CD4-positive, alpha-beta T cell (primary cell): ENCODE measurements at places on chromosomes 11 and 22.

GRCh38 chr11:1827095-1827813 is 7.5 kb upstream of the SYT8 start:
- H3K27me3 ChIP-seq, result peaks cover 5% of the 10 kb centered on the region
- H3K36me3 ChIP-seq, result no peaks in the 10 kb centered on the region
- peaks cover 4% of the 10 kb centered on the region for H3K4me1 ChIP-seq
- no peak for DNase-seq

- no peaks in the 10 kb centered on the region for H3K36me3 ChIP-seq
- peaks cover 4% of the 10 kb centered on the region for H3K27me3 ChIP-seq
- peaks cover 16% of the 10 kb centered on the region for H3K4me1 ChIP-seq
- DNase-seq, result no peak
- H3K27ac ChIP-seq, result no peak overlapping the region
Measured at GRCh38 chr22:35611200-35611890, 5.8 kb downstream of the MB start.

DNA sequence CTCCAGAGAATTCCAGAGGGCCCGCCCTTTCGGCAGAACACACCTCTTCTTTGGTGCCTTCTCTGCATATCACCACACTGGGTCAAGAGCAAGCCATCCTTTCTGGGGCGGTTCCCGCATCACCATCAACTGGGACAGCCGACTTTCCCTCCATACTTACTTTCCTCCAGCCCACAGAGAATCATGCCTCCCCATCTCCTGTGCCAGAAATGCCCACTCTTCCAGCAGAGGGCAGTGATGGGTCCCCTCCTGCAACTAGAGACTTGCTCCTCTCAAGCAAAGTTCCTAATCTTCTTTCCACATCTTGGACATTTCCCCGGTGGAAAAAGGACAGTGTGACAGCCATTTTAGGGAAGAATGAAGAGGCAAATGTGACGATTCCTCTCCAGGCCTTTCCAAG is 157.7 kb downstream of the C11orf91 start:
- H3K27me3 ChIP-seq, result peaks cover 3% of the 10 kb centered on the region
- no peak overlapping the region for H3K4me3 ChIP-seq

DNA sequence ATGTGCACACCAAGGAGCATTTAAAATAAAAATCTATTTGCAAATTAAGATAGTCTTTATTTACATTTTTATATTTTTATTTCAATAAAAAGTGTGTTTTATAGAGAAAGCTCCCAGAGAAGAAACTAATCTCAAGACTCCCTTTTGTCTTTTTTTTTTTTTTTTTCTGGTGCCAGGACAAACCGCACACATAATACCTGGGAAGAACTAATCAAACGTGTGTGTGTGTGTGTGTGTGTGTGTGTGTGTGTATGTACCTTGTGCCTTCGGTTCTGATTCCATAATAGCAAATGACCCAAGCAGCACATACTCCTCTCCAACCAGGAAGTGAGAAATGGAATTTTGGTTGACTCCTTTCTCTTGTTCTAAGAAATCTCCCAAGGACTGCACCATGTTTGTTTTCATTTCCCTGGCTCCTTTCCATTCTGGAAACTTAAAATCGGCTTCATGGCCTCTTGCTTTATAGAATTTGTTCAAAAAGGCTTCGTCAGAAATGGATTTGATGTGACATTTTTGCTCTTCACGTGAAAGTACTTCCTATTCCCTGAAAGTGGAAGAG is 65.3 kb downstream of the ST3GAL4 start:
- H3K27me3 ChIP-seq, result peaks cover 4% of the 10 kb centered on the region
- no peaks in the 10 kb centered on the region for H3K36me3 ChIP-seq
- peaks cover 10% of the 10 kb centered on the region for H3K4me1 ChIP-seq
- no peak overlapping the region for H3K4me3 ChIP-seq

- H3K4me1 ChIP-seq, result peaks cover 26% of the 10 kb centered on the region
- no peak for DNase-seq
- no peak overlapping the region for H3K4me3 ChIP-seq
- H3K27me3 ChIP-seq, result no peaks in the 10 kb centered on the region
- H3K36me3 ChIP-seq, result no peaks in the 10 kb centered on the region
Measured at GRCh38 chr22:38882972-38883622, 11.1 kb upstream of the CBX6 start.

DNA sequence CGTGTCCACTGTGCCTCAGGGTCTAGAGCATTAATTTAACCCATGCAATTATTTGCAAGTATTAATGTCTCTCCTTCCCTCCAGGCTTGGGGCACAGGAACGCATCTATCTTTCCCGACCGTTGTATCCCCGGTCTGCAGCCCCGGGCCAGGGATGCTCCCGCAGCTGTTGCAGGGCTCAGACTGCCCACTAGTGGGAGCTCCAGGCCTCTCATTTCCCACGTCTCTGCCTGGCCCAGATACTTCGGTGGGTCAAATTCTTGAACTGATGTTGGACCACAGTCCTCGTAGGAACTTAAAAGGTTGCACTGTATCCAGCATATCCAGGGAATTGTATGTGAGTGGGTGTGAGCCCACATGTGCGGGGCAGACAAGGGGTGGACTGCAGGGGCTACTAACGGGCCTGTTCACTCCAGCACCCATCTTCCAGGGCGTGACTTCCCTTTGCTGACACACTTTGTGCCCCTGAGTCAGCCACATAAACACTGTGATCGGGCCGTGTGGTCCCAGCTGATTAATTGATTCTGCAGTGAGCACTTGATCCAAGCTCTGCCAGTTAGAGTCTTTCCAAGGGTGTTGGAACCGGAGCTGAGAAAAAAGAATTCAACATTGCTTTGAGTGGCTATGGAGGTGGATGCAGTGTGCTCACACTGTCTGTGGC is 451.3 kb downstream of the TBC1D22A start:
- no peaks in the 10 kb centered on the region for H3K27me3 ChIP-seq
- no peak overlapping the region for H3K4me3 ChIP-seq
- no peaks in the 10 kb centered on the region for H3K4me1 ChIP-seq

GRCh38 chr11:100820621-100821020 is 133.5 kb downstream of the ARHGAP42 start:
- DNase-seq, result no peak
- no peaks in the 10 kb centered on the region for H3K27me3 ChIP-seq
- no peaks in the 10 kb centered on the region for H3K36me3 ChIP-seq
- no peak overlapping the region for H3K27ac ChIP-seq

DNA sequence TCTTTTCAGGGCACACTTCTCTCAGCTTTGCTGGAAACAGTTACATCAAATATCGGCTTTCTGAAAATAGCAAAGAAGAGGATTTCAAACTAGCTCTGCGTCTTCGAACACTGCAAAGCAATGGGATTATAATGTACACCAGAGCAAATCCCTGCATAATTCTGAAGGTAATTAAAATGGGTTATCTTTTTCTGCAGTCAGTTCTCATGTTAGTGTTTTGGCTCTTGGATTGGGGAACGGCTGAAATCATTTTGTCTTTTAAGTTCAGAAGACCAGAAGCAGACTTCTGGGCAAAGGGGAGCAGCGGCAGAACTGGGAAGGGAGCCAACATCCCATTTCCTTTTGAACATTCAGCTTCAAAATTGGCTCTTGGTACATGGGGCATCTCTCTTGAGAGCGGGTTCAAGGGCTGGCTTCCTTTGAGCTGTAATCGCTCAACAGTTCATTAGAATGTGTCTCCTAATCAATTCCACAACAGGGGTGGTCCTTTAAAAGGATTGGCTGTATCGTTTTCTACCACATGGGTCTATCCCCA is 110.2 kb upstream of the MTNR1B start:
- DNase-seq, result no peak
- no peaks in the 10 kb centered on the region for H3K27me3 ChIP-seq
- no peak overlapping the region for H3K27ac ChIP-seq
- no peak overlapping the region for H3K4me3 ChIP-seq
- no peaks in the 10 kb centered on the region for H3K36me3 ChIP-seq

- no peaks in the 10 kb centered on the region for H3K27me3 ChIP-seq
- no peak overlapping the region for H3K27ac ChIP-seq
- no peak for DNase-seq
- H3K4me1 ChIP-seq, result peaks cover 7% of the 10 kb centered on the region
- no peaks in the 10 kb centered on the region for H3K36me3 ChIP-seq
- H3K4me3 ChIP-seq, result peak overlapping the region; percentile 57
Measured at GRCh38 chr11:86202013-86202336, 42.6 kb upstream of the EED start.

DNA sequence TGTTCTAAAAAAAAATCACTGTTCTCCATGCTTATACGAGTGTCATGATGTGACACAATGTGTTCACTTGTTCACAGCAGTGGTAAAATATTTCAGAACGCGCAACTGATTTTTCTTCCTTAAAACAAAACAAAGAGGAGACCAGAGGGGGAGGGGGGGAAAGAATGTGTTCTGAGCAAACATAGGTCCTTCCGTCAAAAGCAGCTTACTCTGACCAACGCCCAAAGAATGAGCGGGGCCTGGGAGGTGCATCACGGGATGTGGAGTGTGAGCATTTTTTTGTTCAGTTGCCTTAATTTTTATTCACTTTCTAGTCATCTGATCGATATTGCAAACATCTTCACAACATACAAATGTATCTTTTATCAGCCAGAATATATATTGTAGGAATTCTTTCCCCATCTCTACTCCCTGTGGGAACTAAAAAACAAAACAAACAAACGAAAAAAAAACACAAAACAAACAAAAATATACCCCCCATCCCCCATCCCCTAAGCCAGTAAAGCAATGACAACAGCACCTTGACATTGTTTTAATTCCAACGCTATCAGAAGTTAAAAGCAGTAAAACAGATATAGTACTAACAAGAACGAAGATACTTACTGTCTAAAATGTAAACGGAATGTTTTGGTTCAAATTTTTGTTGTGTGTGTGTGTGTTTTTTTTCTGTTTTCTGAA is 43.3 kb downstream of the BDNF start:
- H3K27ac ChIP-seq, result no peak overlapping the region
- H3K4me1 ChIP-seq, result no peaks in the 10 kb centered on the region
- H3K36me3 ChIP-seq, result no peaks in the 10 kb centered on the region
- no peaks in the 10 kb centered on the region for H3K27me3 ChIP-seq
